ENCODE measurements at places on chromosomes 13 and 19. TPM values are rescaled to one million over a fixed set of nuclear protein-coding genes. Genes with fewer than 3 reads are reported as not detected.

DNA sequence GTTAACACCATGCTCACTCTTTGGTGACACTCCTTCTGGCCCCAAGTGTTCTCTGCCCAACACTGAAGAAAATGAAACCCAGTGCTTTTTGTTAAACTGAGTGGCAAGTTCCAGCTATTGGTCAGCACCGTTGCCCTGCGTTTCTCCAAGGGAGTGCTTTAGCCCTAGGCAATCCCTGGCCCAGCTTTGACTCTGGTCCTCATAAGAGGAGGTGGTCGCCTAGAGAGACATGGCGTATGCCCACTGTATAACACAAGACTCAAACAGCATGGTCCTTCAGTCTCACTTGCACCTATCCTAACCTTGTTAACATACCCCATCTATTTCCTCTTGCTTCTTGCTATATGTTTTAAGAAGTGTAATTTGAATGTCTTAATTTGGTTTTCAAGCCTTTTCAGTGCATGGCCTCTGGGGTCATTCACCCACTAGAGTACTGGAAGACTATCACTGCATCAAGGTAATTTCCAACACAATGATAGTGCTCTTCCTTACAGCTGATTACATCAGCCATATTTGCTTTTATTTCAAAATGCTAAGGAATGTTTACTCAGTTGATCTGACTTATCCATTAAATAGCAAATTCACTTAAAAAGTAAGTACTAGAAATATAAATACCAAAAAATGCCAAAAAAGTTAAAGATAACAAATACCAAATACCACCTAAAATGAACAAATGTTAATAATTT lies 190.5 kb upstream of the SOX21 start:
- H3K36me3 ChIP-seq = no peaks in the 10 kb centered on the region
- H3K4me3 ChIP-seq = no peak overlapping the region
- no peak overlapping the region for H3K27ac ChIP-seq
- H3K4me1 ChIP-seq = no peaks in the 10 kb centered on the region
- no peak for DNase-seq

DNA sequence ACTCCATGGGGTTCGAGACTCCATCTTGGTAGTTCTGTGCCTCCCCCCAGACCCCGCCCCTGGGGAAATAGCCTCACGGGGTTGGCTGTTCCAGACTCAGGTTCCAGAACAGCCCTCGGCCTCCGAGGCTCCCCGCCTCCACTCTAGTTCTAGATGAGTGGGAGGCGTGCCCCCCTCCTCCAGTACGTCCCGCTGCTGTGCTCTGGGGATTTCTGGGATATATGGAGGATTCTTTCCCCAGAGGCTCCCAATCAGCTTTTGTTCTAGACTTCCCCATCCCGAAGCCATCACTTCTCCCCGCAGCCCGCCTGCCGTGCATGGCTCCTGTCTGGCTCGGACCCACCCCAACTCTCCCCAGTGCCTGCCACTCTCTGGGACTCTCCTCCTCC lies 1.9 kb upstream of the CACNG7 start:
- H3K4me3 ChIP-seq = no peak overlapping the region
- H3K27me3 ChIP-seq = peaks cover 73% of the 10 kb centered on the region
- peaks cover 19% of the 10 kb centered on the region for H3K4me1 ChIP-seq
- no peaks in the 10 kb centered on the region for H3K36me3 ChIP-seq
- H3K27ac ChIP-seq = no peak overlapping the region

DNA sequence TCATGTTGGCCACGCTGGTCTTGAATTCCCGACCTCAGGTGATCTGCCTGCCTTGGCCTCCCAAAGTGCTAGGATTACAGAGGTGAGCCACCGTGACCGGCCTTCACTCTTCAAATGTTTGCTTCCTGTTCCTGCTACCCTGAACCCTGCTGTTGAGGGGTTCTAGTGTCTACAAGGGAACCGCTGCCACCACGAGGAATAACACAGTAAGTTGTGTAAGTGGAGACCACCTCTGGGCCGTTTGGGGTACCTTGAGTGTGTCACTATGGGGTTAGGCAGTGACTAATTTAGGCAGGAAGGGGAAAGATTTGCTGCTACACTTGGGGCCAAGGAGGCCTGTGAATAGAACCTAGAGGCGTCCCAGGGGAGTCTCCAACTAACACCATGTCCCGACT lies 2.2 kb upstream of the MYADM start:
- H3K27ac ChIP-seq = peak overlapping the region; percentile 72
- H3K27me3 ChIP-seq = no peaks in the 10 kb centered on the region
- H3K4me1 ChIP-seq = peaks cover 21% of the 10 kb centered on the region
- peak overlapping the region; percentile 91 for H3K4me3 ChIP-seq
- H3K36me3 ChIP-seq = peaks cover 5% of the 10 kb centered on the region

The RDH8 gene
- total RNA-seq = not detected

- no peak overlapping the region for H3K27ac ChIP-seq
- peaks cover 26% of the 10 kb centered on the region for H3K4me1 ChIP-seq
- H3K4me3 ChIP-seq = no peak overlapping the region
These were observed 15.1 kb downstream of the TICAM1 start for GRCh38 chr19:4816202-4816949.

- H3K27ac ChIP-seq = no peak overlapping the region
- H3K4me1 ChIP-seq = peaks cover 47% of the 10 kb centered on the region
- H3K36me3 ChIP-seq = peaks cover 7% of the 10 kb centered on the region
These were observed 1.9 kb downstream of the ADAT3 start for GRCh38 chr19:1906985-1907562.

DNA sequence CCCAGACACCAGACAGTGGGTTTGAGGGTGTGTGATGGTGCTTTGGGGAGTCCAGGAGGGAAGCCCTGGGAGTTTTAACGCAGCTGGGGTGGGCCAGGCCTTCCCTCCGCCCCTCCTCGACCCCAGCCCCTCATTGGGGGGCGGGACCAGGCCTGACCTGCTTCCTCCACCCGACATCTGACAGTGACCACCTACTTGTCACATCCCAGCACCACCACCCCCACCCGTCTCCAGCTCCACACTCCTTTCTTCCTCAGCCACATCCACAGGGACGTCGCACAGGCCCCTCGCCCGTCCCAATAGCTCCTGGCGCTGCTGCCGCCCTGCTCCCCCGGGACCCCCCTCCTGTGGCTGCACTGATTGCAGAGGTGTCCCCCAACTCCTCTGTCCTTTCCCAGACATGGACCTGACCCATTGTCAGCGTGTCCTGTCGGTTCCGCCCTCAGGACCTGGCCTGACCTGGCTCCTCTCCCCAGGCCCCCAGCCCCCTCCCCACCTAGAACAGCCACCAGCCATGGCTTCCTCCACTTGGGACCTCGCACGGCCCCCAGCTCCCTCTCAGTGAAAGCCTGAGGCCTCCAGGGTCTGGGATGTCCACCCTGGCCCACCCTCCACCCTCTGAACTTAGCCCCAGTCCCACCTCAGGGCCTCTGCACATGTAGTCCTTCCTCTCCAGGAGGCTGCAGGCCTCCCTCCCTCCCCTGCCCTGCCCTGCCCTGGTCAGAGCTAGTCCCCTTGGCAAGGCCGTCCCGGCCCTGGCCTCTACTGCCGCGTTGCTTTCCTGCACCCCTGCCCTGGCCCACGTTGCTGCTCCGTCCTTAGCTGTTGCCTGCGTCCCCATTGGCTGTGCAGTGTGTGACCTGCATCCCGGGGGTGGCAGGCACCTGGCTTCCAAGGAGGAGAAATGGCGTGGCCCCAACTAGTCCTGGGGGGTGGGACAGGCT lies 30.4 kb downstream of the COMP start:
- H3K27me3 ChIP-seq = no peaks in the 10 kb centered on the region
- no peaks in the 10 kb centered on the region for H3K4me1 ChIP-seq
- DNase-seq = no peak
- H3K27ac ChIP-seq = no peak overlapping the region
- H3K36me3 ChIP-seq = no peaks in the 10 kb centered on the region

DNA sequence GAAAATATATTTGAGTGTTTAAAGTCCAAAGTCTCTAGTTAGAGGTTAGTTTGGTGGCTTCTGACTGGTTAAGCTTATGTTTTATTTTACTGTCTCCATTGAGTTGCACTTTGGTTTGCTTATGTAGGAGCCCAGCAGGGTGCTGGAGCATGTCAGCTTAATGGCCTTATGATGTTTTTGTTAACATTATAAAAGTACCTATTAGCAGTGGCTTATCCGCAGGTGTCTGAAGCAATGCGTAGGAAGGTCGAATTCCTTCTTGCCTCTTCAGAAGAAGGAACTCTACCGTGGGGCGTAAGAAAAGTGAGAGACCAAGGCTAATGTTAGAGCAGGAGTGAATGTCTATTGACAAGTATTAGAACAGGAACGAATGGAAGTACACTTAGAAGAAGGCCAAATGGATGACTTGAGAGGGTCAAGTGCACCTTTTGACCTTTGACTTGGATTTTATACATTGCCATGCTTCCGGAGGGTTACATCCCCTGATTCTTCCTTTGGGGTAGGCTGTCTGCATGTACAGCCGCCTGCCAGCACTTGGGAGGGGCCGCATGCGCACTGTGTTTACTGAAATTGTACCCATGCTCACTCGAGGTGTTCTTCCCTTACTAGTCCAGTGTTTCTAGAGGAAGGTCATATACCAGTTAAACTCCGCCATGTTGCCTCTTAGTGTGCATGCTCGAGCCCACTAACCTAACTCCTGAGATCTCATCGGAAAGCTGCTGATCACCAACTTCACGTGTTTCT lies 793.9 kb upstream of the PCDH9 start:
- DNase-seq = no peak
- H3K4me3 ChIP-seq = no peak overlapping the region
- no peak overlapping the region for H3K27ac ChIP-seq
- H3K27me3 ChIP-seq = no peaks in the 10 kb centered on the region

DNA sequence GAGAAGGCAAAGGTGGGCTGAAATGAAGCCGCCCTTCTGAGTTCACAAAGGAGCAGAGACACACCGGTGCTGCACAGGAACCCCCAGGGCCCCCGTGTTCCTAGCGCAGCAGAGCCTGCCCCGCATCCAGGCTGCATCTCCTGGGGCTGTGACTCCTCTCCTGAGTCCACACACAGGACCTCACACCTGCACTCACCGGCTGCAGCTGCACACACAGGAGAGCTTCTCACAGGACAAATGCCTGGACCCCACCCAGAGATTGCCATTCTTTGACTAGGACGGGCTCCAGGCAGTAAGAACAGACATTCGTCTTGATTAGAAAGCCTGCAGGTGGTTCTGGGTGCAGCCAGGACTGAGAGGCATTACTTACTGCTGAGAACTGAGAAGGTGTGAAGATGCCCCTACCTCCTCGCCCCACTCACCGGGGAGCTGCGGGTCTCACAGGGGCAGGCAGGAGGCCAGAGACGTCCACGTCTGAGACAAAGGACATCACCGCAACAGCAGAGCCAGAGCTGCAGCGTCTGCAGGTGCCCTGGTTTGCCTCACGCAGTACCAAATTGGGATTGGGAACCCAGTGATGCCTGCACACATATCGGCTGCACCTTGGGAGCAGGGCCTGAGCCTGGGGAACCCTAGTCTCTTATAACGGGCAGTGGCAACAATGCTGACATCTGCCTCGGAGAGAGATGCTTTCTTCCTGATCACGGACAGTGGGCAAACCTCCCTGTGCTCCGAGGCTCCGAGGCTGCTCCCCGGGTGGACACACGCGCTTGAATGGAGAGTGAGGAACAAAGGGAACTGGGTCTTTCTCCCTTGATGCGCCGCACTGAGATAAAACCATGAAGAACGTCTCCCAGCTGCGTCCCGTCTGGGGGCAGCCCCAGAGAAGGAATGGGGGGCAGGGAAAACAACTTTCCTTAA lies 50.4 kb downstream of the RASA3 start:
- no peaks in the 10 kb centered on the region for H3K27me3 ChIP-seq
- peaks cover 3% of the 10 kb centered on the region for H3K36me3 ChIP-seq
- no peak overlapping the region for H3K4me3 ChIP-seq
- peak overlapping the region; percentile 42 for H3K27ac ChIP-seq

DNA sequence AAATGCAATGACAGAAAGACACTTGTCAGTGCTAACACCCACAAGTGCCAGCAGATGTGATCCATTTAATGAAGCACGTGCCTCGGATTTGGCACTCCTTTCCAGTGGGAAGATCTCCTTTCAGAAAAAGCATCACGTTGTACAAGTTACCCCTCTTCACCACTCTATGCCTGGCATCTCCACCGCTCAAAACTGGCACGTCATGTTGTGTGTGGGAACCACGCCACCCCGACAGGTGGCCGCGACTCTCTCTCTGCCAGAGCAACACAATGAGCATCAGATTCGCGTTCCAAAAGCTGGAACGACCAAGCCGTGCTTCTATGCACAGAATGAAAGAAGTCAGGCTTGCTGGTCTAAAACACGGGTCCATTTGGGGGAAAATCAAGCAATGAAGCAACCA lies 24.3 kb downstream of the TMTC4 start:
- no peaks in the 10 kb centered on the region for H3K4me1 ChIP-seq
- DNase-seq = no peak
- no peaks in the 10 kb centered on the region for H3K27me3 ChIP-seq

The PMIS2 gene
- total RNA-seq = not detected

- no peak for DNase-seq
- H3K4me1 ChIP-seq = no peaks in the 10 kb centered on the region
- no peaks in the 10 kb centered on the region for H3K27me3 ChIP-seq
- H3K36me3 ChIP-seq = no peaks in the 10 kb centered on the region
- H3K4me3 ChIP-seq = no peak overlapping the region
- H3K27ac ChIP-seq = no peak overlapping the region
These were observed 788.4 kb upstream of the PRR20A start for GRCh38 chr13:56352361-56352760.

The SLITRK1 gene
- not detected for total RNA-seq

DNA sequence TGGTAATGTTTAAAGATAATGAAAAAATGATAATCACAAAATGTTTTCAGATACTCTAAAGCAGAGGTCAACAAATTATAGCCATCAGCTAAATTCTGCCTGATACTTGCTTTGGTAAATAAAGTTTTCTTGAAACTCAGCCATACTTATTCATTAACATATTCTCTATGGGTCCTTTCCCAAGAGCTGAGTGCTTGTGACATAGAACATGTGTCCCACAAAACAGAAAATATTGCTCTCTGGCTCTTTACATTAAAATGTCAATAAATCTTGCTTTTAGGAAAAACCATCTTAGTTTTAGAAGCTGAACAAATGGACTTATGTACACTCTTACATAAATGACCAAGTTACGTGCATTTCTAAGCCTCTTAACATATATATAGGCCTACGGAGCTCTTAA lies 307.1 kb downstream of the DCT start:
- peaks cover 4% of the 10 kb centered on the region for H3K27me3 ChIP-seq
- no peaks in the 10 kb centered on the region for H3K4me1 ChIP-seq
- H3K27ac ChIP-seq = no peak overlapping the region
- DNase-seq = no peak
- no peaks in the 10 kb centered on the region for H3K36me3 ChIP-seq

GRCh38 chr13:32878163-32878562 lies 138.1 kb upstream of the KL start:
- no peak for DNase-seq
- peaks cover 2% of the 10 kb centered on the region for H3K27me3 ChIP-seq
- no peak overlapping the region for H3K4me3 ChIP-seq
- no peaks in the 10 kb centered on the region for H3K36me3 ChIP-seq

The SYNGR4 gene
- total RNA-seq = not detected

GRCh38 chr13:43376596-43376995 lies 353.2 kb downstream of the DNAJC15 start:
- no peak overlapping the region for H3K4me3 ChIP-seq
- peaks cover 20% of the 10 kb centered on the region for H3K27me3 ChIP-seq
- H3K4me1 ChIP-seq = peaks cover 5% of the 10 kb centered on the region
- no peaks in the 10 kb centered on the region for H3K36me3 ChIP-seq
- no peak overlapping the region for H3K27ac ChIP-seq

GRCh38 chr19:20079476-20079875 lies 1.7 kb downstream of the ZNF90 start:
- no peak for DNase-seq
- peaks cover 11% of the 10 kb centered on the region for H3K4me1 ChIP-seq
- H3K27me3 ChIP-seq = no peaks in the 10 kb centered on the region

GRCh38 chr19:1512671-1513498 lies at the start of gene ADAMTSL5:
ADAMTSL5 (minus strand) TSS chr19:1513019; CDS start chr19:1510943, 2,076 bp downstream.
- H3K27ac ChIP-seq = no peak within 1 kb of the TSS
- H3K4me1 ChIP-seq = peaks cover 8% of the 10 kb centered on the region
- peak within 1 kb of the TSS; percentile 70 for H3K4me3 ChIP-seq
- peak; percentile 86 for DNase-seq
